Suppressor macrophage (primary cell): ENCODE measurements at places on chromosomes 2 and 18.

- DNase-seq = no peak
These were observed 193.8 kb upstream of the MMADHC start for GRCh38 chr2:149781263-149781808.

- DNase-seq = peak; percentile 16
These were observed 16.4 kb downstream of the DYNAP start for GRCh38 chr18:54607213-54608027.

- no peak for DNase-seq
These were observed 86.8 kb downstream of the SPRED2 start for GRCh38 chr2:65345631-65346030.

GRCh38 chr2:150977296-150977695 is 284.4 kb downstream of the RBM43 start:
- no peak for DNase-seq

- DNase-seq = no peak
These were observed 57.3 kb downstream of the CPO start for GRCh38 chr2:206996556-206997065.
